ENCODE measurements at places on chromosomes 1 and 21.

DNA sequence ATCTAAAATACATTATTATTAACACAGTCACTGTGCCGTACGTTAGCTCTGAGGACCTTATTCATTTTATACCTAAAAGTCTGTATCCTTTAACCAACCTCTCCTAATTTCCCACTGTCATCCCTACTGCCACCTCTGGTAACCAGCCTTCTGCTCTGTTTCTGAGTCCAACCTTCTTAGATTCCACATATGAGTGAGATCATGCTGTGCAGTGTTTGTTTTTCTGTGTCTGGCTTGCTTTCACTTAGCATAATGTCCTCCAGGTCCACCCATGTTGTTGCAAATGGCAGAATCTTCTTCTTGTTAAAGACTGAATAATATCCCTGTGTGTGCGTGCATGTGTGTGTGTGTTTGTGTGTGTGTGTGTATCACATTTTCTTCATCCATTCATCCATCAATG is 64.2 kb downstream of the ETS2 start:
- no peak for DNase-seq

GRCh38 chr1:236945002-236945401 is 59.2 kb downstream of the MT1HL1 start:
- DNase-seq = no peak

DNA sequence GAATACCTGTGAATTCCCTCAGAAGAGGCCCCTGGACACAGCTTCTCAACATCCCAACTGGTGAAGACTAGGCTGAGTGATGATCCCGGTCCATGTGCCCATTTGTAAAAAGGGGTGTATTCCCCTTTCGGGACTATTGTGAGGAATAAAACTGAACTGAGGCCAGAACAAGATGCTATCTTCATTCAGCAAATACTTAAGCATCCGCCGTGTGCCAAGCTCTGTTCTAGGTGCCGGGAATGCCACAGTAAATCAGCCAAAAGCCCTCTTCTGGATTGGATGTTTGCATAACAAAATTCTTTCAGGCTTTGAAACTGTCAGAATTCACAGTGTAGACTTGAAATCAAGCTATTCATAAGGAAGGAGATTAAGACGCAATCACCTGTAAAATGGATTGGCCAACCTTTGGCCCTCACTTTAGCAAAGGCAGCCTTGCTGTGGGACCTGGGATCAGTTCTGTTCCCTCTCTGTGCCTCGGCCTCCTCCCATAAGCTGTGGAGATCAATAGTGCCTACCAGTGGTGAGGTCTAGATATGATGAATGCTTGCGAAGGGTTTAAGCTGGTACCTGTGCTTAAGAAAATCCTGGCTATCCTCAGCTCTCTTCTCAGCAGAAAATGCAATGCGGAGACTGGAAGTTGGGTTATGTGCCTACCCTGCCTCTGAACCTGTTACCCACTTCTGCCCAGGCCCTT is 1.8 kb downstream of the ALPL start:
- DNase-seq = no peak

DNA sequence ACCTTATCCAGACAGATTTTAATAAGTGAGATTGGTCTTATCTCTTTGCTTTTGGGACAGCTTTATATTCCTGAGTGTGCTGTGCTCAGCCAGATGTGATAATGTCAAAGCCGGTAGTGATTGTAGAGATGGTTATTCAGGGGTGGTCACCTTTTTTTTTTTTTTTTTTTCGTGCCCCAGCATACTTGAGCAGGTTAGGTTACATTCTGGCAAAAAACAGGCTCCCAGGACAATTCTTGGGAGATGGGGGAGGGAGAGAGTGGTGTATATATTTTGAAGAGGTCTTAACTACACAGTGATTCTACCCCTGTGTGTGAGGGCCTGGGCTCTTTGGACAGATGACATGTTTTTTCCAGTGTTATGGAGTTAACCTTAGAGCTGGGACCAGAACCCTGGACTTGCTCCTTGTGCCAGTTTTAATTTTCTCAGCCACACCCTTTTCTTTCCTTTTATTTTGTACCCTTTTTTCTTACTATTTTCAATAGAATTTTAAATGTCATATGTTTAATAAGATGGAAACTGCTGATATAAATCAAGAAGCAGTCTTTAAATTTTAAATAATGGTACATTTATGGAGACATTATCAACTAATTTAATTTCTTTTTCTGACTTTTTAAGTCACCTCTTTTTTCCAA is 88.4 kb downstream of the DYRK1A start:
- no peak for DNase-seq

- no peak for DNase-seq
These were observed 24.2 kb upstream of the PHGDH start for GRCh38 chr1:119687434-119688079.

DNA sequence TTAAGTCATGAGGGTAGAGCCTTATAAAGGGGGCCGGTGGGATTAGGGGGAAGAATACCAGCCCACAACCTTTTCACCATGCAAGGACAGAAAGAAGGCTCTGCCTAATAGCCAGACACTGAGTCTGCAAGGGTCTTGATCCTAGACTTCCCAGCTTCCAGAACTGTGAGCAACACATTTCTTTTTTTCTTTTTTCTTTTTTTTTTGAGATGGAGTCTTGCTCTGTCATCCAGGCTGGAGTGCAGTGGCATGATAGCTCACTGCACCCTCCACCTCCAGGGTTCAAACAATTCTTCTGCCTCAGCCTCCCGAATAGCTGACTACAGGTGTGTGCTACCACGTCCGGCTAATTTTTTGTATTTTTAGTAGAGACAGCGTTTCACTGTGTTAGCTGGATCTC is 1.7 kb upstream of the ARL8A start:
- no peak for DNase-seq

DNA sequence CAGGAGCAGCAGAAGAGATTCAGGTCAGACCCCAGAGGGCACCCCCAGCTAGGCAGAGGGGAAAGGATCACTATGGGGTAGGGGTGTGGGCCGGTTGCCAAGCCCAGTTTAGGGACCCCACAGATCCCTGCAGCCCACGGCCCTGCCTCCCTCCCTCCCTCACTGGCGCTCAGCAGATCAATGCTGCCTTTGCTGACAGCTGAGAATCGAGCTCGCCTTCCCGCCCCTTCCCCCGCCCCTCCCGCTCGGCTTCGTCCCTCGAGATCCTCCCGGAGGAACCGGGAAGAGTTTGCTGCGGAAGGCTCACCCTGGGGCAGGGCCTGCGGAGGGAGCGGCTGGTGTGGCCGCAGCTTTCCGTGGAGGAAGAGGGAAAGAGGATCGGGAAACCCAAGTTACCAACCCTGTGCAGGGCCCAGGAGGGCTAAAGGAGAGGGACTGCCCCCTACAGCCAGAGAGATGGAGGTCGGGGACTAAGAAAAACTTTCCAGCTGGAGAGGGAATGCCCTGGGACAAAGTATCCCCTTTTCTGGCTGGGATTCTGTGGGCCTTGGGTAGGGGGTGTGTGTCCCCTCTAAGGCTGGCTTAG is 1.1 kb upstream of the KCNQ4 start:
- no peak for DNase-seq

DNA sequence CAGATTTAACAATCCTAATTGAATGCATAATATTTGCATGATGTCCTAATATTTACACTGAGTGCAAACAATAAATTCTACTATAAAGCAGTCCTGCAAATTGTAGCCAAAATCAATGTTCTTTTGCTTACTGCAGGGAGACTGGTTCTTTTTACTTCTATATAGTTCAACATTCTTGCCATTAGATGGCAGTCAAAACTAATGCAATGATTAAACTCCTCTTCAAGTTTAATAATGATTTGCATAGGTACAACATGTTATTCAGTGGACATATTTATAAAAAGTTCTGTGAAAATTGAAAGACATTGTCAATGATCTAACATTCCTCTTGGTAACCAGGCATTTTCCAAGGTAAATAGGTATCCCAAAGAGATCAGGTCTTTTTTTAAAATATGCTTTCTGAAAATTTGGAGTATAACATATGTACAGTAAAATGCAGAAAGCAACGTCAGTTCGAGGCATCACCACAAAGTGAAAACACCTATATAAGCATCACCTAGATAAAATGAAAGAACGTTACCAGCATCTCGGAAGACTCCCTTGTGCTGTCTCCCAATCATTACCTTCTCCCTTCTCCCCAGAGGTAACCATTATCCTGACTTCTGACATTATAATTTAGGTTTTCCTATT is 9.8 kb upstream of the FNBP1L start:
- no peak for DNase-seq

DNA sequence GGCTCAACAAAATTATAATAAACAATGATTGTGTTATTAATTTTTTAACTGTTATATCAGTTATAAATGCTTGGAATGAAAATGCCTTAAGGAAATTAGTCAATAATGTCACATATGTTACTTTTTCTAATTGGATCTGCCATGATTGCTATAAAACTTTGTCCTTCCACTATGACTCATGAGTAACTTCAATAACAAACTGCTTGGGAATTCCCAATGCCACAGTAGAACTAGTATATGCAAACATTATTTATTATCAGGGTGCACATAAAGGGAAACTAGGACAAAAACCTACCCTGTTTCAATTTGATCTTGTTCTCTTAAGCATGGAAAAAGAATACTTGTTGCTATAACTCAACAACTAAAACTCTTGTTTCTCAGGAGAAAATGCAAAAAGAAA is 59.1 kb upstream of the PDC start:
- DNase-seq = no peak

GRCh38 chr1:39829791-39830533 is 41.3 kb upstream of the BMP8B start:
- DNase-seq = no peak

DNA sequence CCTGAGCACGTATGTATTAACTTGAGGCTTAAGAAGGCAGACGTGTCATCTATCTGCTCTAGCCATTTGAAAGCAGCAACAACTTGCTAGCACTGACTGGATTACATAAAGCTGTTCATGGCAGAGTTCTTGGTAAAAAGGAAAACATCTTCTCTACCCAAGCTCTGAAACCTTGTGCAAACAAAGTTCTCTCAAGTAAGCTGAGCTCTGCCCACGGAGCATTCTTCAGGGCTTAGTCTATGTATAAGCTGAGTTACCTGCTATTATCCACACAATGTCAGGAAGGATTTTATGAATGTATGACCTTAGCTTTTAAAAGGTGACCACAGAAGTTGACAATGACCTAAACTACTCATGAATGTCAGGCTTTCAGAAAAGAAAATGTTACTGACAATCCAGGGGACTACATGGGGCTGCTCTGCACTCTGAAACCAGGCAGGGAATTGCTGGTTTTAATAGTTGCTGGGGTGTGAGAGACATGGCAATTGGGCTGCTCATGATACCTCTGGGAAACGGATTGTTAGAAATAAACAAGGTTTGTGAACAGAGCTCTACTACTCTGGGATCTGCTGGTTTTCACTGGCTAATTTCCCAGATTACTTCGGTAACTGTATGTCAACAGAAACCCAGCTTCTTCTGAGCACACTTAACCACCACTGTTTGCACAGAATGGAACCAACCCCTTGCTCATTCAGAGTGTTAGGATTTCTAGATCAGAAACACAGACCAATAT is 29.6 kb upstream of the CCN1 start:
- DNase-seq = no peak

DNA sequence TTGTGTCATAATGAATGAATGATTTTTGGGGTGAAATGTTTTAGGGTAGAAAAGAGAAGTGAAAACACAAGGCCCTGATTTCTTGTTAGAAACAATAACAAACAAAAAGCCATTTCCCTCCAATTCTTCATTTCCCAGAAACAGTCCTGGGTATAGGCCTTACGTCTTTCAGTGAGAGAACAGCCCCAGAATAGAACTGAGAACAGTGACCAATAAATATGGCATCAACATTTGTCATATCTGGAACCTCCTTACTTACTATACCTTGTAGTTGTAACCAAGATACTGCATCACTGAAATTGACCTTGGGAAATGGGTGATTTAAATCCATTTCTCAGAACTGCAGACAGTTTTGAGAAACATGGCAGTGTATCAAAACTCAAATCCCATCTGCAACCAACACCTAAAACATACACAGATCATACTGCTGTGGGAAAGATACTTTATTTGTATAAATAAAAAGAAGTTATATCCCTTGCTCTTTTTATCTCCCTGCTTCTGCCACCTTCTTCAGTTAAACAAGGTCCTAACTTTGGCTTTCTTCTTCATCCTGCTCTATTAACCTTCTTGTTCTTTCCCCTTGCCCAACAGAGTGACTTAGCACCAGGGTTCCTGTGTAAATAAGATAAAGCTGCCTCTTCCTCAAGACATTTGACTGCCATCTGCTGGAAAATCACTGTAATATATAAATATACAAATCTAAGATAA is 19.5 kb downstream of the XKR8 start:
- no peak for DNase-seq

- DNase-seq = no peak
These were observed 32.3 kb upstream of the CRP start for GRCh38 chr1:159746666-159747065.

DNA sequence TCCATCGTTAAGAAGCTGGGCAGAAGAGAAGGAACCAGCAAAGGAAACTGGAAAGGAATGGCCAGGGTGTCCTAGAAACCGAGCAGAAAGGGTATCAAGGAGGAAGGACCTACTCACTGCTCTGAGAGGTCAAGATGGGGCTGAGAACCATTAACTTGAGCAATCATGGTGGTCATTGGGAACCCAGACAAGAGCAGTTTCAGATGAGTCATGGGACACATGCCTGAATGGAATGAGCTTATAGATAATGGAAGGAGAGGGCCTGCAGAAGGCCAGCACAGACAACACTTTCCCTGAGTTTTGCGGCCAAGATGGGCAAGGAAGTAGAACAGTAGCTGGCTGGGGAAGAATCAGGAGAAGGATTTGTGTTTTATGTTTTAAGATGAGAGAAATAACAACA is 383.2 kb downstream of the KIF26B start:
- DNase-seq = no peak

DNA sequence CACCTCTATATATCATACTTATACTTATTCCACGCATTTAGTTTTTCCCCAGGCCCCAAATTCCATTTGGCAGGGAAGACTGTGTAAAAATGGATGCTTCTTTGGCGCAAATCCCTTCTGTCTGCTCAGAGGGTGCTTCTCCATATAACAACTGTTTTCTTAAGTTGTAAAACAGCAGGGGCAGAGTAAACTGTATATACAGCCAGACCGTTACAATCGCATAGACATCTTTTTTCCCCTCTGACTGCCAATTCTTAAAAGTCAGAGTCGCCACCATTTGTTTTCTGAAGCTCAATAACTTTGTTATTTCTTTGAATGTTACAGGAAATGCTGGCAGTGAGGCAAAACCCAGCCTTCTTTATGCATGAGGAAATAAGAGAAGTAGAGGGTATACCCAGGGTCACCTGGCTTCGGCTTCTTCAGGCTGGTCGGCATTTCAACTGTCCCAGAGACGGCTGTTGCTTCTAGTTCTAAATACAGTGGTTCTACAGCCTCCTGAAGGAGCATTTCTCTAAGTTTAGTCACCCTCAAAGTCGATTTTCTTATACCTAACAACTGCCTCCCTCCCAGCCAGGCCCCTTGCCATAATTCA is 188.4 kb downstream of the CLIC6 start:
- no peak for DNase-seq

DNA sequence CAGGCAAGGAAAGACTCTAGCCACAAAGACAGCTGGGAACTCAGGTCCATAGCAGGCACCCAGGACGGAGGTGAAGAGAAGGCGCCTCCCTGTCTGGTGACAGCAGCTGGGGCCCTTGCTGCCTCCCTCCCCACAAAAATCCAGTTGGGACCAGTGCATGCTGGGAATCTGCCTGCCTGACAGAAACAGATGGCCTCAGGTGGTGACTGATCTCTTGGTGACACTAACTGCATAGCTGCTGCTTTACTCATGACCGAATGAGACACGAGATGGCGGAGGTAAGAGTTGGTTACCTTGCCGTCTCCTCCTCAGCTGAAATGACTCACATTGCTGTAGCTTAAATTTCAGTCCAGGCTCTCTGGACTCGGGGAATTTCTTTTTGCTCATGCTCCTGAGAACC is 130.3 kb downstream of the FGGY start:
- DNase-seq = no peak

Measured in BE2C (cell line).